ENCODE measurements at places on chromosomes 2 and 18.

DNA sequence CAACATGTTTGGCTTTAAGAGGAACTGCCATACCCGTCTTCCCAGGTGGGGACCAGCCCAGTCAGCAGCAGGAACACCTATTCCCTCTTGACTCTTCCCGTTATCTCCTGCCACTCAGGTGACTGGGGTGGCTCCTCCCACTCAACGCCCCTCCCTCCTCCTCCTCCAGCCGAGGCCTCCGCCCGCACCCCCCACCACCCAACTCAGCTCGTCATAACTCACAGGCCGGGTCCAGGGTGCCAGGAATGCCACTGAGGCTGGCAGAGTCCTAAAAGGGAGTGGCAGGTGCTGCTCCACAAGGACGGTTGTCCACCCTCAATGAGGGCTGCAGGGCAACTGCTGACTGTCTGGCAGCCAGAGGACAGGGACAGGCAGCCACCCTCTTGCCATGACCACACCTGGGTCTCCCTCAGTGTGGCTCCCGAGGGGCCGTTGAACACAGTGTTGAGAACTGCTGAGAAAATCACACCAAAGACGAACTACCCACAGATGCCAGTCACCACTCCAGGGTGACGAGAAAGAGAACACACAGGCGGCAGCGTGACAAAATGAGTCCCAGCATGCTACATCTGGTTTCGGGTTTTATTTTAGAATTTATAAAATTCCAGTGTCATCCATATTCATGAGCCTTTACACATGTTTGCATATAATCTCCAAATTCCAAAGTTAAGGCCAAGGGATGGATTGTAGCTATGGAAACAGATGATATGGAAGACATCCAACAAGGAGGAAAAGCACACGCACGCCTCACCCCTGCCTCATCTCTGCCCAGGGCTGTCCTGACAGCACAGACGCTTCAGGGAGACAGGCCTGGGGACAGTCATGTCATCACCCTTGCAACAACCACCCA is 38.5 kb downstream of the ANO7 start:
- no peak for DNase-seq

DNA sequence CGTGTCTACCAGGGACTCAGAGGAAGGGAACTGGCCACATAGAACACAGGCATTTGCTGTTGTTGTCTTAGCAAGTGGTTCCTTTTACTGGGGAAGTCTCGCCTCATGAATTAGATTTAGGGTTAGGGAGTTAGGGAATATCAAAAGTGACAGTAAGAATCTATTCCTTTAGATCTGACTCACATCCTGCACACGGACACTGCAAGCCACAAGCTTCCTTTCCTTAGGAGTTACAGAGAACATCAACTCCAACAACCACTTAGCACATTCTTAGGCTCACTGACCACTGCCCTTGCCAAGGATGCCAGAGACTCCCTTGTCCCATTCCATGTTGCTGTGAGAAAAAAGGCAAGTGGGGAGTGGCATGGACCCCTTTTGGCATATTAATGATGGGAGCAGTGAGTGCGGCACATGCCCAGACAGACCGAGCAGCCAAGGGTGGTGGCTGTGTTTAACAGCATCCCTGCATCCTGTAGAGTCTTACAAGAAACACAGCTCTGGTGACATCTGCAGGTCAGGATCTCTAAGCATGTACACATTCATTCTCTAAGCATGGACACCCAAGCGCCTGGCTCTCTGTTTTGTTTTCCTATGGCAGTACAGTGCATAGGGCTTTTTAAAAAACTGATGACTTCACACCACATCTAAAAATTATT is 745.6 kb upstream of the RAB6C start:
- no peak for DNase-seq

DNA sequence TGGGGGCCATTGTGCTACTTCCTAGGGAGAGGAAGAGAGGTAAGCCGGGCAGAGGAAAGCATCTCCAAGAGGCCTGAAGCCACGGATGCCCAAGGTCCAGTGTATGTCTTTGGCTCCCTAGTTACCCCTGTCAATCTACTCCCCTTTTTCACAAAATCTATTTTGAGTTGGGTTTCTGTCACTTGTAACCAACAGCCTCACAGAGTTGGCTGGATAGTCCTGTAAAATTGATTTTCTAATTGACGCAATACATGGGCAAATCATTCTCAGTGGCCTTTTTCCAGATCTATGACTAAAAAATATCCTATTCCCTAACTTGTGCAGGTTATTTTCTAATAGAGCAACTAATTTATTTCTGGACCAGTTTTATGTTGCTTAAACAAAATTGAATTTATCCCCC is 168.4 kb downstream of the IRS1 start:
- DNase-seq = no peak

DNA sequence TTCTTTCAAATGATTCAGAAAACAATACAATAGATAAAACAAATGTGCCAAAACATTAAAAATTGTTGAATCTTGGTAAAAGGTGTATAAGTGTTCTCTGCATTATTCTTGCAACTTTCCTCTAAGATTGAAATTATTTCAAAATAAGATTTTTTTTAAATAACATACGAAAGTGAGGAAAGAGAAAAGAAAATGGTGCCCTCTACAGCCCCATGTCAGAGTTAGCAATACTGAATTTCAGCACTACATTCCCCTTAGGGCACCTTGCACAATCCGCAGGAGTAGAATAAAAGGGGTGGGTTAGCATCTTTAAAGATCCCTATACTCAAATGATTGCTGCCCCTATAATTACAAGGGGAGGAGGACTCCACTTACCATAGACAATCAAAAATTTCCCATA is 433.7 kb downstream of the BCL11A start:
- DNase-seq = no peak

- no peak for DNase-seq
Measured at GRCh38 chr18:11872479-11873136, 21.4 kb downstream of the CHMP1B start.

GRCh38 chr2:44802777-44803424 is 138.6 kb upstream of the SIX3 start:
- no peak for DNase-seq

DNA sequence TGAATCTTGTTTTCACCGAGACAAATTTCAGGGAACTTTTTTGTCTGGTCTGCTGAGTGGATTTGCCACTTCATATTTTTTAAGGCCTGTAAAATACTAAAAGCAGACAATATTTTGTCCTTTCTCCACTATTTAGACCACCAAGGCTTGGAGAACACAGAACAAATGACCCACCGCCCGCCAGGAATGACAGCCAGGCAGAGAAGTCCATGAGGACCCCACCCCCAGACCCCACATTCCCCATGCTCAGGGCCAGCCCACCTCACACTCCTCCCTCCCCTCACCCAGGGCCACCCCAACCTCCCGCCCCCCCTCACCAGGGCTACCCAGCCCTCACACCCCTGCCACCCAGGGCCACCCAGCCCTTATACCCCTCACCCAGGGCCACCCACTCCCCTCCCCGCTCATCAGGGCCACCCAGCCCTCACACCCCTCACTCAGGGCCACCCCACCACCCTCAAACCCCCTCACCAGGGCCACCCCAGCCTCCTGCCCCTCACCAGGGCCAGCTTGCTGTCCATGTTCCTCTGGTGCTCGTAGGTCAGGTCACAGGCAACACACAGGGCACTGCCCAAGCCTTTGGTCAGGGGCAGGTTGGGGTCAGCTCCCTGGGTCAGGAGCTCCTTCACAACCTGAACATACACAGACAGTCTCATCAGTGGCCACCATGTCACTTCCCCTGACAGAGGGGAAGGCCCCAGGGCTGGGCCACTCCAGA is 50.6 kb downstream of the ANKMY1 start:
- DNase-seq = no peak

- no peak for DNase-seq
Measured at GRCh38 chr2:219399716-219400478, 12.2 kb upstream of the DNPEP start.

- no peak for DNase-seq
Measured at GRCh38 chr2:166197446-166197845, 69.6 kb upstream of the SCN1A start.

GRCh38 chr2:147223119-147223518 is 621.7 kb upstream of the ACVR2A start:
- DNase-seq = no peak

- no peak for DNase-seq
Measured at GRCh38 chr2:56199492-56199891, 15.7 kb downstream of the CCDC85A start.

DNA sequence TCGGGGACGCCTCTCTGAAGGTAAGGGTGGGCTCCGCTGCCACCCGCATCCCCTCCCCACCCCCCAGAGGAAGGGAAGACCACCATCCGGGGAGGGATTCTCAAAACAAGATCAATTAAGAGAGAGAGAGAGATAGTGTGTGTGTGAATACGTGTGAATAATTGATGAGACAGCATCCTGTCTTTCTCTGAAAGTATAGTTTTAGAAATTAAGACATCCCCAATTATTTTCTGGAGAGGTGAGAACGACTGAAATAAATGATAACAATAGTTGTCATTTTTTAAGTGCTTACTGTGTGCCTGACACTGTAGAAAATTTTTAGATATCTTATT is 751 bp downstream of the IL18R1 start:
- DNase-seq = no peak

DNA sequence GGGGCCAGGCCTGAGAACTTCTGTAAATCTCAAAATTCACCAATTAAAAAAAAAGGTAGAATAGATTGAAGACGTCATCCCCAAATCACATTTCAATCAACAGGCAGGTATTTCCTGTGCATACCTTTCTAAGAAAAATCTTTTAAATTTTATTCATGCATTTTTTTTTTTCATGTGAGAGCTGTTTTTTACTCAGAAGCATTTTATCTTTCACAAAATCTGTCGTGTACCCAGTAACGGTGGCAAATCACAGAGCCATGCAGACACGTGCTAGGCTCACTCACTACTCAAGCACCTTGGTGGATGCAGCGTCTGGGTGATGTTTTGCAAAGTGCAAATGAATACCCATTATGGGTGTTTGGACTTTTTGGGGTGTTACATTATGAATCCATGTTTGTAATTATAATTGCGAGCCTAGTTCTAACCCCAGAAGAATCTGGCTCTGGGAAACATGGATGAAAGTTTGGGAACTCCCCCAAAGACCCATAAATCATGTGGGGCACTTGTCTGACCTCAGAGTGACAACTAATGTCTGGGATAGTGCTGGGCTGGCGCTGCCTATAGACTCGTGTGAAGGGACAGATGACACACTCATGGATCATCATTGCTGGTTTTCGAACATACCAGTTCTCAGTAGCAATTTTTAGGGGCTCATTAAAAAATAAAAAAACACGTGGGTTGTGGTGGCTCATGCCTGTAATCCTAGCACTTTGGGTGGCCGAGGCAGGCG is 335.2 kb downstream of the LPIN1 start:
- no peak for DNase-seq

DNA sequence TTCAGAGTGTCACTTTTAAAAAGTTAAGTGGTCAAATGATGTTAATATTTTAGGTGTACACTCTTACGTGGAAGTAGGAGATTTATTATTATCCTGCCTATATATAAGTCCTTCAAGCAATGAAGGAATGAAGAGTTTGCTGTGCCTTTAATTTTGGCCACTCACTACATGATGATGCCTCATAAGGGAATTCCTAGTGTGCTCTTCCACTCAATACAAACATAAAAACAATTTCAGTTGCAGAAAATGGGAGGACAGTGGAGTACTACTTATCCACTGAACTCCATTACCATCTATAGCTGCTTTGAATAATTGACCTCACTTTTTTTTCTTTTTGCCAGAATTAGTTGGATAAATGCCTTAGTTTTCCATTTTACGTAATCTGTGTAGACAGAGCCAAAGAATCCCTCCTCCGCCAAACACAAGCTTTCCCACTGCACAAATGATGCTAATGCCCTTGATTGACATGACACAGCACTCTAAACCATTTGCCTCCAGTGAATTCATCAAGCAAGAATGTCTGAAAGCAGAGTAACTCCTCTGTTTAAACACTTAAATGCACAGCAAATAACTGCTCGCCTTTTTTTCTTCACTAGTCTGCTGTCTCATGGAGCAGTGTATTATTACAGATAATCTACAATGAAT is 751.1 kb upstream of the FANCL start:
- DNase-seq = no peak

- DNase-seq = no peak
Measured at GRCh38 chr2:146506851-146507250, 1338.0 kb upstream of the ACVR2A start.

- no peak for DNase-seq
Measured at GRCh38 chr18:70289351-70290312, 787 bp downstream of the SOCS6 start.

DNA sequence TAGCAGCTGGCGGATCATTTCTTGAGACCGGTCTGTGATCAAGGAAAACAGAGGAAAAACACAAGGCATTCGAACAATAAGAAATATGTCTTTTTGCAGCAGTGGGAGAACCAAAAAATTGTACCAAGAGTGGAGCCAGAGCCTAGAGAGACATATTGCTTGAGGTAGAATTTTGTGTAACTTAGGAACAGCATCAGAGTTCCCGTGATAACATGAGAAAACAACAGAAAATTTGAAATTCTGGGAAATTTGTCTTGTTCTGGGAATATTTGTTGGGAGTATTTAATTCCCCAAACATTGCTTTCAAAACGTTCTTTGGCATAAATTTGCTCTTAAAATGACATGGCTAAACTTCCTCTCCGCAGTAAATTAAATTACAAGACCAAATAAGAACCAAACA is 267.5 kb downstream of the GPD2 start:
- DNase-seq = no peak

DNA sequence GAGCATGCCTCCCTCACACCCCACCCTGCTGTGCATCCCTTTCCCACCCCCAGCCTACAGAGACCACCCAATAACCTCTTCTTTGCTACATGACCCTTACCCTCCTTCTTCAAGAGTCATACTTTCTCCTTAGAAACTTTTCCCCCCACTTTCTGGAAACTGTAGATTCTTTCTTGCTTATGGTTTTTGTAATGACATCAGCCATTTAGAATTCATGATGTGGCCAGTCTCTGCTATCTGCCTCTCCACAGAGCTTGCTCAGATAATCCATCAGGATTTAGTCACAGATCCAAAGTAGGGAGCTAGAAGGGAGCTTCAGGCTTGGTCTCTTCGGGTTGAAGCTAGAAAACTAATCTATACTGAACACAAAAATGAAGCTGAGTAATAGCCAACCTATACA is 36.5 kb downstream of the GALM start:
- DNase-seq = no peak

DNA sequence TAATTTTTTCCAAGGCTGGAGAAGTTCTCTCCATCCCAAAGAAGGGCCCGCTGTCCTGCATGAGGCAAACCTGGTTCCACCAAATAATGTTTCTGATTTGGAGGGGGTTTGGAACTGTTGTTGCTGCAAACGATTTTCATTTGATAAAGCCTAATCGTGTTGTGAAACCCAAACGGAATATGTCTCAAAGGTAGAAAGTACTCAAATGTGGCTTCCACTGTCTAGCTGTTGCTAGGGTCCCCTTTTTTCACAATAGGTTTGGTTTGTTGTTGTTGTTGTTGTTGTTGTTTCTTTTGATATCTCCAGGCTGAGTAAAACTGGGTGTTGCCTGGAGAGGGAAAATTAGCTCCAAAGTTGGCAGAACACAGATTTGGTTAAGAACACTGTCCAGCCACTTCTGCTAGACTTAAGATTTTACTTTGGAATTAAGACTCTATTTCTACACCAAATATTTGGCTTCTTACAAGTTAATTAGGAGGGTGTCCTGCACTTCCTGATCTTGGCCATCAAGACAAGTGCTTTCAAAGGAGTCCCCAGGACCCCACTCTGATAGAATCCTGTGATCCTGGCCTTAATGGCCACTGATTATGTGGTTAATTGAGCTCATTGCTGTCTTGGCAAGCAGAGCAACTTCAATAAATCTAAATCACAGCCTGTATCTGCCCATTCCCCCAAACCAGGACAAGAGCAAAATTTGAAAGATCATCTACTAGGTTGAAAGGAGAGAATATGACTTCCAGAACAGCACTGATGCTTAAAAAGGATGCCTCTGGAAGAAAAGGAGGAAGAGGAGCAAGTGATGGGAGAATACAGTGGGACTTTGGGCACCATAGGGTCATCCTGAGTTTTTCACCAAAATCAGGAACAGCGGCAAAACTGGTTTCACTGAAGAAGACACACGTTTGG is 3.3 kb upstream of the HOXD13 start:
- no peak for DNase-seq

Measured in stimulated activated CD8-positive, alpha-beta memory T cell treated with anti-CD3 and anti-CD28 coated beads, Interleukin-7, amount 100 ng/mL, for 24 hours (primary cell).